Right cardiac atrium (tissue), 5 donors: ENCODE measurements at places on chromosomes 5 and 9.

GRCh38 chr9:125540497-125540896 is 166.5 kb downstream of the MAPKAP1 start:
- no peak for DNase-seq

DNA sequence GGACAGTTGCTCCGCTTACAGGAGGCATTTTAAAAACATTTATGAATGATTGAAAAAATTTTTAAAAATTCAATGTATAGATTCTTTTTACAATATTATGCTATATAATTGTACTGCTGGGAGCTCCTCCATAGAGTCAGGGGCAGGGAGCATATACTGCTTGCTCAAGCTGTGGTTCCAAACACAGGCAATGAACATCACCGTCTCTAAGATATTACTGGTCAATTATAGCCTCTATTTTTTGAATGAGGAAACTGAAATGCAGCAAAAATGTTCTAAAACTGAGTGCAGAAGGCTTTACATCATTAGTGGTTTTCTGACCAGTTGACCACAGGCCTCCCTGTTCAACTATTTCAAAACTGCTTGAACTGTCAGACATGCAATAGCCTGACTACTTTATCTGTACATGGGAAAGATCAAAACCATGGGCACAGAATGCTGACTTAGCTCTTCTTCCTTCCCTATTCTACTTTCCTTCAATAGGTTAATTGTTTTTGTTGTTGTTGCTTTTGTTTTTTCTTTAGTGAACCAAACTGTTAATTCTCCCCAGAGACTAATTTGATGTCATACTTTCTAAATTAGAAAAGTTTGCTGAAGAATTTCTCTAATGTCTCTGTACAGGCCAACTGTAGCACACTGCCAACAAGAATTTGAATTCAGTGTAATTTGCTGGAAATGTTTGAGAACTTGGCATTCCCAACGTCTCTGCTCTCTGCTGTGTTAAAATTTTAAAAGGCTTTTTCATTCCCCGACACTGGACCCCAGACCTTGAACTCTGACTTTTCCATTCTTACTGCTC is 107.6 kb upstream of the MPDZ start:
- DNase-seq, result no peak

DNA sequence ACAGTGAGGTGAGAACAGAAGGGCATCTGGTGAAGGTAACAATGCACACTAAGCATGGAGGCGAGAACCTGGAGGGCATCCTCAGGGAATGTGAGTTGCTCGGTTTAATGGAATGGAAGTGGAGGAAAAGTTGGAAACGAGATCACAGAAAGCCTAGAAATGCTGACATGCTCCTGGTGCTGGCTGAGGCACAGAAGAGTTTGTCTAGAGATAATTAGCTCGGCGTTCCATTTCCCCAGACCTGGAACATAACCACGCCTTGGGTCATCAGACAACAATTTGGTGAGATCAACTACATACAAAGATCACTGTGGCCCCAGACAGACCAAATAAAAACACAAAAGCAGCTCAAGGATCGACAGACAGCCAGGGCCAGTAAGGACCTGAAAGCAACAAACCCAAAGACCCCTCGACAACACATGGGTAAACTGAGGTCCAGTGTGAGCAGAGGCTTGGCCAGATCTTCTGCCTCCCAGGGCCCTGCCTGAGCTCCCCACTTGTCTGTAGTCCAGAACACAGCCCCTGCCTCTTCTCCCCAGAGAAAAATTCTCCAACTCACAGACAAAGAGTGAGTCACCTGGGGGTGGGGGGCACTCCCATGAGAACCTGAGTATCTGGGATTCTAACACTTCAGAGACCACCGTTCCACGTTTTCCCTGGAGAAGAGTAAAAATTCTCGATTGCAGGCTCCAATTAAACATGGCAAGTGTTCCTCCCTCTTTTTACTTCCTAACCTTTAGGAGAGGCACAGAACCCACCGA is 52.5 kb downstream of the SHB start:
- no peak for DNase-seq

DNA sequence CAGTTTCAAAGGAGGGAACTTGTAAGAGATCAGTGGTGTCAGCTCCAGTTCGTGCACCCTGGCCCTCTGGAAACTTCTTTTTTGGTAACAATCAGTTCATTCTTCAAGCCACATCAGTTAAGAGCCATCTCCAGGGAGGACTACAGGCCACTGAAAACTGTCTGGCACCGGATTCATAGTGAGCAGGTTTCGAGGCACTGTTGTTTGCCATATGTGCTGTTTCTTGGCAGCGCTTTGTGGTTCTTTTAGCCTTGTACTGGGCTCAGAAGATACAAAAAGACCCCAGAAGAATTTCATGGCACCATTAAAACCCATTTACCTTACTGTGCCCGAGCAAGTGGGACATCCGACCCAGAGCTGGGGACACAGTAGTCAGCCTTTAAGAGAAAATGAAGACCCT is 68.5 kb downstream of the OTULIN start:
- no peak for DNase-seq

- no peak for DNase-seq
These were observed 63.3 kb downstream of the CARTPT start for GRCh38 chr5:71782393-71782770.

- DNase-seq, result peak; percentile 42
These were observed 203.8 kb downstream of the SNCAIP start for GRCh38 chr5:122515709-122516431.

GRCh38 chr5:163755505-163755904 is 250.1 kb downstream of the MAT2B start:
- no peak for DNase-seq

- DNase-seq, result no peak
These were observed 45.3 kb downstream of the SLC36A1 start for GRCh38 chr5:151492729-151493128.

- peak; percentile 42 for DNase-seq
These were observed 12.7 kb downstream of the LPCAT1 start for GRCh38 chr5:1511048-1511447.

DNA sequence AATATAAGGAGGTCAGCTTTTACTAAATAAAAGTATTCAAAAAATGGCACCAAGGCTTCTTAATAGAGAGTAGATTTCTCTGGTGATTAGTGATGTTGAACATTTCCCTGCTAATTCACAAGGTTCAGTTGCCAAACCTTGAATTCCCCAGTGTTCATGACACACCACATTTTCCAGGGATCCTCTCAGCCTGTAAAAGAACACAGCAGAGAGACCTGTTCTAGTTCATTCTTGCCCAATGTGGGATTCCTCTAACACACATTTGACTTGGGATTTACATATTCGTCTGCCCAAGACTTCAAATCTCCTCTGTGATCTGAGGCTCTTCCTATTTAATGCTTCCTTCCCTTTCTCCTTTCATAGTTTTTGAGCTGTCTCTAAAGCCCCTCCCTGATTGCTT is 273.2 kb upstream of the CDH9 start:
- no peak for DNase-seq

- DNase-seq, result no peak
These were observed 127.1 kb upstream of the ICE1 start for GRCh38 chr5:5295351-5295750.

GRCh38 chr5:16427587-16427986 is 38.0 kb downstream of the ZNF622 start:
- DNase-seq, result no peak

GRCh38 chr9:136023410-136024225 is 62.4 kb upstream of the UBAC1 start:
- peak; percentile 84 for DNase-seq

DNA sequence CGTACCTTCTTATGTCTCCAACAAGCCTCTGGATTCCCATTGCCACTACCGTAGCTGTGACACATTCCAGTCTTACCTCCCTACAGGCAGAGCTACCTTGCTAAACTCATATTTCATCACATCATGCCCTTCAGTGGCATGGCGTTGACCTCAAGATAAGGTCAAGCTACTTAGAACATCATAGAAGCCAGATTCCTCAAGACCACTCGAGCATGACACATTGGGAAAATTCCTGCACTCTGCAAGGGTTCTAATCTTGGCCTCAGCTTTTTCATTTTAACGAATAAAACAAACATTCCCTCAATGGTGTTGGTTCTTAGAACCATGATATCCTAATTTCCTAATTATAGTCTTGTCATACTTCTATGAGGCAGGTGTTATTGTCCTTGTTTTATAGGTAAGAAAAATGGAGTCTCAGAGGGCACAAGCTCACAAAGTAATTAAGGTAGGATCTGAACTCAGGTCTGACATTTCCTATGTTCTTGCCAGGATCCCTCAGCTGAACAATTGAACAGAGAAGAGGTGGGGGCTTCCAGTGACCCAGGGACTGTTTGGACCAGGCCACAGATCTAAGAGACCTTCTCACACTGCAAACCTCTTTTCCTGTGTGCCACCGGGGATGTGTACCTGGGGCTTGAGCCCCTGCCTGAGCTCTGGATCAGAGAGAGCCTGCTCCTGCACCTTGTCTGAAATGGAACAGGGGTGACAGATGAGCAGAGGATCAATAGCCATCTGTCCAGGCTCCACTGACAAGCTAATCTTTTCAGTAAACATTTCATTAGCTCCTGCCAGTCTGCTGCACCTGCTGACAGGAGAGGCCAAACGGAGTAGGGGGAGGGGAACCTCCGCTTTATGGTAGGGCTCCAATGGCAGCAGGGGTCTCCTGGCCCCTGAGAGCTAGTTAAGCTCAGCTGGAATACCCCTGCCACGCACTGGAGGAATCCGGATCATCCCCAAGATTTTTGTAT is 49.3 kb downstream of the ALG2 start:
- no peak for DNase-seq
